ENCODE measurements at places on chromosomes 13 and 19.

DNA sequence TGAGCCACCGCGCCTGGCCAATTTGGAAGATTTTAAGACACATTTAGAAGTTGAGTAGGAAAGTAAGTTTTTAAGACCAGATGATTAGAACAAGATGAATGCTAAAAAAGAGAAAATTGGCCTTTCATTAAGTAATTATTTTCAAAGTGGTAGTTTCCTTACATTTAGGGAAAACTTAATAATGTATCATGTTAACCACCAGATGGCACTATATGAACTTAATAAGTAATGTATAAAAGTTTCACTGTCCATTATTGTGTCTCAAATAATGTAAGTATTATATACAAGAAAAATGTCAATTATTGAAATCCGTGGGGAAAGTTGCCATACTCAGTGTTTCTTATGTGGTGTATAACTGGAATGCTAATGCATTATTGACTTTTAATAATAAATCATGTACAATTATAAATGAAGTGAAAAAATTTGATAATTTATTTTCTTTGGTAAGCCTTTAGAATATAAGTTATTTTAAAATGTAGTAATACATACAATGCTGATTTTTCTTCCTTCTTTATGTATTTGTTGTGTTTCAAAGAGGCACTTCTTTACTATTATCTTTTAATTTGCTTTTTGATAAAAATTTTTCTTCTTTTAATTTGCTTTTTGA is 29.2 kb downstream of the COG6 start:
- no peak for DNase-seq

- no peak for DNase-seq
Observed at GRCh38 chr19:42356686-42357085, 31.3 kb downstream of the MEGF8 start.

- DNase-seq, result no peak
Observed at GRCh38 chr13:24287748-24288287, 21.6 kb upstream of the C1QTNF9 start.

- DNase-seq, result no peak
Observed at GRCh38 chr13:107625648-107626047, 589.7 kb downstream of the LIG4 start.

DNA sequence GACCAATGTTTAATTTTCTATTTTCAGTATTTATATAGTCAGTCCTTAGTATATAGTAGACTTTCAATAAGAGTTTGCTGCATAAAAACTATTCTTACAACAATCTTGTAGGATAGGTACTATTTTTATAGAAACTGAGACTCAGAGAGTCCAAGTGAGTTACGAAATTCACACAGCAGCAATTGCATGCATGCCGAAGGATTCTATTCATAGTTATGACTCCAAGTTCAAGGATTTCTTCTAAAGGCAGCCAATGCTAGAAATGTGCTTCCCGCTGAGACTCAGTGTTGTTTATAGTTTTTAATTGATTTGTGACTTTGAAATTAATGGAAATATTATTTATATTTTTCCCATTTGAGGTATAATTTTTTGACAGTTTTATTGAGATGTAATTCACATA is 62.7 kb upstream of the CSNK1A1L start:
- no peak for DNase-seq

GRCh38 chr13:29515372-29515771 is 80.1 kb downstream of the SLC7A1 start:
- no peak for DNase-seq

GRCh38 chr19:6273701-6274601 is 5.8 kb downstream of the MLLT1 start:
- DNase-seq, result no peak

DNA sequence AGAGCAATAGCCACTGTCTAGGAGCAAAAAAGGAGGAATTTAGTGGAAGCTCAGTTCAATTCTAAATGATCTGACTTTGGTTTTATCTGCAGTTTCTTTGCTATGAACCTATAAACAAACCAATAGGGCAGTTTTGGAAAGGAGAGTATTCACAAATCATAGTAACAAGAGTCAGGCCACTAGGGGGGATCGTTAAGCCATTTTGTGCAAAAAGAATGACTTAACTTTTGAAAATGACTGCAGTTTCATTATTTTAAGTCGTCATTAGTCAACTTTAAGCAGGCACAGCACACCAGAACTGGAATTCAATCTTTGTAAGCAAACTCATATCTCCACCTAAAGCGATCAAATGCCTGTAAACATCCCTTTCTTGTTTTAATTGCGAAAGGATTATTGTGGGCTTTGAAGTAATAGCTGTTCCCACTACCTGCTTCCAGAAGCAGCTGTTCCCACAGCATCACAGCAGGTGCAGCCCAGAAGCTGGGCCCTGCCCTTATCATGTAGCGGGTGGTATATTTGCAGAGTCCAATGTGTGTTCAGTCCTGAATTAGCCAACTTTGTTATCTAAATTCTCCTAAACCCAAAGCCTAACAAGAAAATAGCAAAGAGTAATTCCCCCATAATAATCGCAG is 51.5 kb downstream of the SOX21 start:
- no peak for DNase-seq

DNA sequence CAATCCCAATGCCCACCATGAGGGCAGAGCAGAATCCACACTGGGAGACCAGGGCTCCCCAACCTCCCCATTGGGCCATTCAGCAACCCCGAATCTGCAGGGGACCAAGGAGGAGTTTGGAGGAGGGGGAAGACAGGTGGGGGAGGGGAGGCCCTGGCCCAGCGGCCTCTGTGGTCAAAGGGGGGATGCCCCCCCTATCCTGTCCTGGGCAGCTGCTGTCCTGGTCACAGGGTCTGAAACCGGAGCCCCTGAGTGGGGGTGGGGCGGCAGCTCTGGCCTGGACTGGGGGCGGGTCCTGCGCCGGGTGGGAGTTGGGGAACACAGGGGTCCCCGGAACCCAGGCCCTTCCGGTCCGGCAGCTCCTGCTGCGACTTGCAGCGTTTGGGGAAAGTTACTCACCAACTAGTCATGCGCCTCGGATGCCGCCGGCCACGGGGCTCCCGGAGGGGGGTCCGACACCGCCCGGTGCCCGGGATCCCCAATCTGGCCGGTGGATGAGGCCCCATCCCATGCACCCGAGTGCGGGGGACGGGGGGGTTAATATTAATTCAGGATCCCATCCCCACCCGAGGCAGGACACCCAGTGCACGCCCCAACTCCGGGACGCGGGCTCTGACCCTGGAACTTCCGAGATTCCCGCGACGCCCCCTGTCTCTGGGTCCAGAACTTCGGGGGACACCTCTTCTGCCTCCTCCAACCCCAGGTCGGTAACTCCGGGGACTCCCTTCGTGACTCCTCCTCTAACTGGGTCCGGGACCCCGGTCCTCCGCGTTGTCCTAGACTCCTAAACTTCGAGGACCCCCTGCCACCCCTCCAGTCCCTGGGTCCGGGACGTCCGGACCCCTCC is 872 bp downstream of the HOMER3 start:
- DNase-seq, result no peak

GRCh38 chr19:18433015-18433691 is 4.8 kb downstream of the ISYNA1 start:
- no peak for DNase-seq

- no peak for DNase-seq
Observed at GRCh38 chr13:77222909-77223308, 104.0 kb downstream of the MYCBP2 start.

DNA sequence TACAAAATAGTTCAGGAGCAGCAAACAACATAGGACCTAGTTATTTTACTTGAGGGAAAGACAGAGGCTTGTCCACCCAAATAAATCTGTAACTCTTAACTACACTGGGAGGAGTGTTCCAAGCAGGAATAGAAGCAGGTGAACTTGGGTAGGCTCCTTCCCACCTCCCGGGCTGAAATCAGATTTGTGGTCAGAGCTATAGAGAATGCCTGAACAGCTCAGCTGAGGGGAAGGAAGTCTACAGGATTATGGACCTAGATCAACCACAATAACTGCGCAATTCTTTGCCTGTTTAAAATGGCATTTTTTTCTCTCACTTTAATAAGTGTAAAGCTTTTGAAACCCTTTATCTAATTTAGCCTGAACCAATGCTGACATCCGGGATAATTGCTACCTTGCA is 73.5 kb upstream of the IRS2 start:
- DNase-seq, result no peak

DNA sequence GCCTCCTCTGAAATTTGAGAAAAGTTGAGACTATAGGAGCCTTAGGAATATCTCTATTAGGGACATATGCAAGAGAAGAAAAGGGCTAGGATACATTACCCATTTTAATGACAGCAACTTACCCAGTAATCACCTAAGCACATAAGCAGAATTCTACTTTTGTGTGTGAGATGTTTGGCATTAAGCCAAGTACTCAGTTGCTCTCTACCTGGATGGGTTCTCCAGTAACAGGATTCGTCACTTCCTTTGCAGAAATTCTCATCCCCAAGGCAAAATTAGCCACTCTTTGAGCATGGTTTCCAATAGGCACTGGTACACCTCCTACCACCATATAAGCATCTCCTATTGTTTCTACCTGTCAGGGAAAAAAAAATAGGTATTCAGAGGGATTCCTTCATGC is 95.1 kb downstream of the C13orf42 start:
- DNase-seq, result no peak

GRCh38 chr13:23427342-23427843 is 6.1 kb downstream of the SACS start:
- no peak for DNase-seq

DNA sequence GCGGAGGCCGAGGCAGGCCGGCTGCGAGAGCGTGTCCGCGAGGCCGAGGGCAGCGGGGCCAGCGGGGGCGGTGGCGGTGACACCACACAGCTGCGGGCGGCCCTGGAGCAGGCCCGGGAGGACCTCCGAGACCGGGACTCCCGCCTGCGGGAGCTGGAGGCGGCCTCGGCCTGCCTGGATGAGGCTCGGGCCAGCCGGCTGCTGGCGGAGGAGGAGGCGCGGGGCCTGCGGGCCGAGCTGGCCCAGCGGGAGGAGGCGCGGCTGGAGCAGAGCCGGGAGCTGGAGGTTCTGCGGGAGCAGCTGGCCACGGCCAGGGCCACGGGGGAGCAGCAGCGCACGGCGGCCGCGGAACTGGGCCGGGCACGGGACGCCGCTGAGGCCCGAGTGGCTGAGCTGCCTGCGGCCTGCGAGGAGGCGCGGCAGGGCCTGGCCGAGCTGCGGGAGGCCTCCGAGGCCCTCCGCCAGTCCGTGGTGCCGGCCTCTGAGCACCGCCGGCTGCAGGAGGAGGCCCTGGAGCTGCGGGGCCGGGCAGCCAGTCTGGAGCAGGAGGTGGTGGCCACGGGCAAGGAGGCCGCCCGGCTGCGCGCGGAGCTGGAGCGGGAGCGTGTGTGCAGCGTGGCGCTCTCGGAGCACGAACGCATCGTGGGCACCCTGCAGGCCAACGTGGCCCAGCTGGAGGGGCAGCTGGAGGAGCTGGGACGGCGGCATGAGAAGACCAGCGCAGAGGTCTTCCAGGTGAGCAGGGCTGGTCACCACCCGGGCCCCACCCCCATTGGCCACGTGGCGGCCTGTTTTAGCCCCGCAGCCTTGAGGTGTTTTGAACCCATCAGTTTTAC is 11.7 kb upstream of the EBI3 start:
- DNase-seq, result no peak

- DNase-seq, result no peak
Observed at GRCh38 chr13:114132419-114133121, at the start of gene RASA3. TSS of gene RASA3 (minus strand) at chr13:114132623. CDS start at chr13:114132489, 134 bp downstream.

- no peak for DNase-seq
Observed at GRCh38 chr19:5417495-5418436, 37.5 kb upstream of the ZNRF4 start.

- DNase-seq, result no peak
Observed at GRCh38 chr13:37446503-37446902, 152.1 kb downstream of the POSTN start.

DNA sequence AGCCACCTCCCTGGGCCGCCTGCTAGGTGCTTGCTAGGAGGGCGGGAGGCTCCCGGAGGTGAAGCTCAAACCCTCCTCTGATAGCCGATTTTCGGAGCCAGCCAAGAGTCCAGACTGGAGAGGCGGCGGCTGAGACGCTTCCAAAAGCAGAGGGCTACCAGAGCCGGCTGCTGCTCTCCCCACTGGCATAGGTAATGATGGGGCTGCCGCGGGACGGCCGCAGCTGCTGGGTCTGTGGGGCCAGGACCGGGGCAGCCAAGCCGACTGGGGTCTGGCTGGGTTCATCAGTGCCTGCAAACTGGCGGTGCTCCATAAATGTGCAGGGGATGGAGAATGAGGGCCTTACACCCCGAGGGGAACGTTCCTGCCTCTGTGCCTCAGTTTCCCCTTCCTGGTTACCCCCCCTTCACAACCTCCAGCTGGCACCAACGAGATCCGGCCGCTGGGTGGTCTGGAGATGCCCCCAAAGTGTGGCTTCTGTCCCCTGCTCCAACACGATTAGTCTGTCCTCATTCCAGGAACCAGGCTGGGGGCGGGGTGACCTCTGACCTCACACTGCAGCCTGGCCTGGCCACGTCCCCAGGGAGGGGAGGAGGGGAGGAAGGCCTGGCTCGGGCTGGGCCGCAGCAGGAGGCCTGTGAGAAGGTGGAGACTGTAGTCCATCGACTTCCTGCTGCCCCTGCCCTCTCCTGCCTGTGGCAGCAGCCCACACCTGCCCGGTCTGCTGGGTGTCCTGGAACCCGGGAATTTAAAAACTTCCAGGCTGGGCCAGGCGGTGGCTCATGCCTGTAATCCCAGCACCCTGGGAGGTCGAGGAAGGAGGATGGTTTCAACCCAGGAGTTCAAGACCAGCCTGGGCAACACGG is 3.8 kb upstream of the WDR18 start:
- DNase-seq, result no peak

DNA sequence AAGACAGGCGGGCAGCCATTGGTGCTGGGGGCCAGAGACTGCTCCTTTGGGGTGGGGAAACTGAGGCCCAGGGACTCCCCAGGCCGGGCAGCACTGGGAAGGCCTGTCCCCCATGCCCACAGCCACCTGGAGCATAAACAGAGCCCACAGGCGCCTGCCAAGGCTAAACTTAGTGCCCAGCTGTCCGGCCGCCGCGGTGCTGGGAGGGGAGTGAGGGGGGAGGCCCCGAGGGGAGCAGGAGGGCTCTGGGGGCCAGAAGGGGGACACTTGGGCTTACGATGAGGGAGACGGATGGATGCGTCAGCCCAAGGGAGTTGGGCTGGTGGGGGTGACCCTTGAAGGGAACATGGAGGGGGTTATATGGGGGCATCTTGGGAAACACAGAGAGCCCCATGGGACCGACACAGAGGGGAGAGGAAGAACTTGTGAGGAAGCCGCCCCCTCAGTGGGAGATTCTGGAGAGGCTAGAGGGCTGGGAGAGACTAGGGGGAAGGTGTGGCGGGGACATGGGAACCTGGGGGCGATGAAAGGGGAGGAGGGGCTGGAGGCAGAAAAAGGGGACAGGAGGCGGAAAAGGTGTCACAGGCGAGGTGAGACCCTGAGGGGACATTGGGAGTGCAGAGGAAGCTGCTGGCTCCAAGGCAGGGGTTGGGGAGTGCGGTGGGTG is 2.2 kb downstream of the CERS1 start:
- DNase-seq, result no peak

- no peak for DNase-seq
Observed at GRCh38 chr13:51050021-51050830, 60.8 kb downstream of the C13orf42 start.

All from cortex of kidney (tissue), 1 donor.